Stimulated activated CD8-positive, alpha-beta memory T cell treated with anti-CD3 and anti-CD28 coated beads, Interleukin-4, amount 100 ng/mL, for 1 hour (primary cell): ENCODE measurements at places on chromosomes 12 and 14.

DNA sequence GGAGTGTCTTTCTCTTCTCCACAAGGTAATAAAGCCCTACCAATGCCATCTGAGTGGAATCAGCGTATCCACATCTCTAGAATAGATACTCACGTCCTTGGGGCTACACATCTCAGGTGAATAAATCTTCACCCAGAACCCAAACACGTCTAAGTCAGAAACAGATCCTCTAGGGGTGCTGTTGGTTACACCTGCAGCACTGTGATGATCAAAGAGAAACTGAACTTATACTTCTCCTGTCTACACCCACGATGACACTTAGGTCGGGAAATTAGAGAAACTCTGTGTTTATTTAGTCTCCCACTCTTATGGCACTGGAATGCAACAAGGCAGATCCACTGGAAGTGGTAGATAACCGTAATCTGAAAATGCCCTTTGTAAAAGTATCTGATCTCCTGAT is 46.2 kb downstream of the WIF1 start:
- no peak for DNase-seq

DNA sequence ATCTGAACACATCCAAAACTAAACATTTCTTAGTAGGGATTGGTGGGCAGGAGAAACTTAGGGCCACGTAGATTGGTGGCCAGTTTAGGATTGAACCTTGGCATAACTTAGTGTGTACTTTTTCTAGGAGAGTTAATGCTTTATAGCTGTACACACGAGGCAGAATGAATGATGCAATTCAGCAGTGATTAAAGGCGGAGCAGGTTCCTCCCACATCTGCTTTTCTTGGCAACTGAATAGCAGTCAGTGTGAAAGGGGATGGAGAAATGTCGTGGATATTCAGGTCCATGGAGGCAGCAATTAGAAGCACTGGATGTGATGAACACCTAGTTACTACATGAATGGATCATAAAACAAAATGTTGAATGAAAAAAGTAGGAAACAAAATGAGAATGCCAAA is 493.8 kb downstream of the FUT8 start:
- no peak for DNase-seq

- DNase-seq: no peak
Measured at GRCh38 chr12:52203079-52203921, 11.5 kb upstream of the KRT80 start.

GRCh38 chr12:2356601-2357125 is 303.9 kb downstream of the CACNA1C start:
- no peak for DNase-seq

DNA sequence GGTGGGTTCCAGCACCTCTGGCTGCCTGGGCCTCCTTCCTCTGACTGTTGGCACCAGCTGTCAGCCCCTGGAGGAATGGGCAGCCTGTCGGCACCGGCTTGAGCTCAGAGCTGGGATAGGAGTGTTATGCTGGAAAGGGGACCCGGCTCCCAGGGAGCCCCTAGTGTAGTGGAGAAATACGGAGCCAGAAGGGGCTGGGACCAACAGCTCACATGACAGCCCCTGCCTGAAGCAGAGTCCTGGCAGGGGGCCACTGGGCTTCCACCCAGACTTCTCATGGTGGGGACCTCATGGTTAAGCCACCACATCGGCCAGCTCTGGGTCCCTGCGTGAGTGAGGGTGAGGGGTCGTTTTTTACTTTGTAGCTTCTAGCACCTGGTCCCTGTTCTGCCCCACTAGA is 174.5 kb downstream of the TSPAN9 start:
- no peak for DNase-seq

DNA sequence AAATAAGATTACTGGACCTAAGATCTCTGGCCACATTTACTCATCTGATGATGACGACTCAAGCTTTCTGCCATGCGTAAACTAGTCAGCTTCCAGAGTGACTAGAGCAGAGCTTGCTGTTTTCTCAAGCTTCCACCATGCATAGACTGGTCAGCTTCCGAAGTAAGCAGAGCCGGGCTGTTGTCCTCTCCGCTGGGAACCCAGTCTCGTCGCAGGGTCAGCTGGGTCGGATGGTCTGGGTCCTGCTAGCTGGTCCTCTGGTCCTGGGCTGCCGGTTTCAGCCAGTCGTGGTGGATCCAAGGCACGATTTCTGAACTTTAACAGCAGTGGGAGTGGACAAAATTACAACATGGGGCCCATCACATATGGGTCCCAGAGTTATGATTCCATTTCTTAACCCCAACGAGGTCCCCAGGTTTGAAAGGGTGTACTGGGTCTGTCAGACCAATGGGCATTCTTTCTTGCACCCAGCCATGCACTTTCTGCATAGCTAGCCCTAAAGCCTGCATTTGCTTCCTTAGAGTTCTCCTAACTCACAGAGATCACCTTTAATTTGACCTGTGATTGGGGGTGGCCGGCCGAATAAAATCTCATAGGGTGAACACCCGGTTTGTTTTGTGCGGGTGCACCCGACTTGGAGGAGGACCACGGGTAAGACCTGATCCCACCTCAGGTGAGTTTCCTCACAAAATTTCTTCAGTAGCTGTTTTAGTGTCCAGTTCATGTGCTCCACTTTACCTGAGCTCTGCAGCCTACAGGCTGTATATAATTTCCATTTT is 1312.8 kb downstream of the TMEM121 start:
- DNase-seq: no peak

- DNase-seq: no peak
Measured at GRCh38 chr14:103718572-103718971, 3.0 kb downstream of the ZFYVE21 start.

DNA sequence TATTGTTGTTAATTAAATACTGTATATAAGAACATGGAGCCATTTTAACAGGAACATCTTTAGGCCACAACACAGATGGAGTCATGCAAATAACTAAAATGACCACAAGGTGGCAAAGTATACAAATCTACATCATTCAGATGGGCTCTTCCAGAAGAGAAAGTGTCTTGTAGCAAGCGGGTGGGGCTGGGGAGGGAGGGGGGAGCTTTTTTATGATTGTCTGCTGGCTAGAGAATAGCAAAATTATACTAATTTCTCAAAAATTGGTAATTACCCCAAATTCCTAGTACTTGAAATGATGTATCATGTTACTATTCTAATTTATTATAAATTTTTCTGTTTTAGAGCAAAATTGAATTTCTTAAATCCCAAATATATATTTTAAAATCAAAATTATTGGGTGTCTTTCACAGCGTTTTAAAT is 378.7 kb downstream of the PRKD1 start:
- no peak for DNase-seq

DNA sequence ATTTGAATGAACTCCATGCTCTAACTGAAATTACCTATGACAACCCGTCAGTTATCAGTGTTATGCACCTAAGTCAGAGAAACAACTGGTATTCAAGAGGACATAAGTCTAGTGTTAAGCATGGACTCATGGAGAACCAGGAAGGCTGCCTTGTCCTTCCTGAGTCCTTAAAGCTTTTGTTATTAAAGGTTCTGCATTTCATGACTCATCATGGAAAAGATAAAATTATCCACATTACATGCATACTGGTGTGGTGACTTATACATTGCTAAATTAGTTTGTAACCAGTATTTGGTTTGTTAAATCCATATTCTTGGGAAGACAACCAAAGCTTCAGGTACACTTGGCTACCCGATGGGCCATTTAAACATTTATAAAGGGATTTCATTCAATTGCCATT is 6.5 kb upstream of the OR4E1 start:
- DNase-seq: no peak

- no peak for DNase-seq
Measured at GRCh38 chr12:131893605-131894312, 663 bp upstream of the ULK1 start.

GRCh38 chr14:90303473-90303872 is 28.3 kb downstream of the NRDE2 start:
- no peak for DNase-seq

DNA sequence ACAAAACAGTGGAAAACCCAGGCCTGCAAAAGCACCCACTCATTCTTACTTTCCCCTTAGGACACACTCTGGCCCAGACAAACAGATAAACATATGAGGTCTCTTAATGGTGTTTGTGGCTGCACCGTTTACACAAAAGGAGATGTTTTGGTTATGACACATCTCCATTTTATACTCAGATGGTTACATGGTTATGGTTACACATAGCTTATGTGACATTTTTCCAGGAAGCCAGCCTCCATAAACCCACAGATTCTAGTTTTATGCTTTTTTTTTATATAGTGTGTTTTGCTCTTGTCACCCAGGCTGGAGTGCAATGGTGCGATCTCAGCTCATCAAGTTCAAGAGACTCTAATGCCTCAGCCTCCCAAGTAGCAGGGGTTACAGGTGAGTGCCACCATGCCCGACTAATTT is 3.5 kb upstream of the KLRD1 start:
- DNase-seq: no peak

DNA sequence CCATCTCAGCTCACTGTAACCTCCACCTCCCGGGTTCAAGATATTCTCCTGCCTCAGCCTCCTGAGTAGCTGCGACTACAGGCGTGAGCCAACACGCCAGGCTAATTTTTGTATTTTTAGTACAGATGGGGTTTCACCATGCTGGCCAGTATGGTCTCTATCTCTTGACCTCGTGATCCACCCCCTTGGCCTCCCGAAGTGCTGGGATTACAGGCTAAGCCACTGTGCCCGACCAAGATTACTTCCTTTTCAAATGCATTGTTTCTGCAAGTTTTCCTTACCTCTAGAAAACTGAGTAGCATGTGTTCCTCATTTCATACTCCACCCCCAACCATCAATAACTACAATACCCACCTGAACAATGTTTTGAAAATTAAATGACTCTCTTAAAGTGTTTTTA is 13.1 kb downstream of the ARF6 start:
- DNase-seq: no peak

GRCh38 chr14:106228541-106229158 is 702.3 kb downstream of the TMEM121 start:
- DNase-seq: no peak

DNA sequence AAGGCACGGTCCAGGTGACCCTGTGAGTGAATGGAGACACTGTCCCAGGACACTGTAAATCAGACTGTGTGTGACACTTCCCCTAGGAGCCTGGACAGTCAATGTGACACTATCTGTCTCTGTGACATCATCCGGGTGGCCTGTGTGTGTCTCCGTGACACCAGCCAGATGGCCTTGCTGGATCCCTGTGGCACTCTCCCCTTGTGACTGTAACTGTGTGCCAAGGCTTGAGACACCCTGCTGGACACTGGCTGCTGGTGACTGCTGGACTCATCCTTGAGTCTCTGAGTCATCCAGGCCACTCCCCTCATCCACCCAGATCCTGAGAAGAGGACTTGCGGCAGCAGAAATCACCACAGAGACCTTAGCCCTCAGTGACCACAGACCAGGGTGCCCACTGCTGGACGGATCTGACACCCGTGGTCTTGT is 51.6 kb downstream of the MVK start:
- DNase-seq: no peak

- DNase-seq: no peak
Measured at GRCh38 chr14:96554315-96554910, 52.2 kb downstream of the PAPOLA start.

DNA sequence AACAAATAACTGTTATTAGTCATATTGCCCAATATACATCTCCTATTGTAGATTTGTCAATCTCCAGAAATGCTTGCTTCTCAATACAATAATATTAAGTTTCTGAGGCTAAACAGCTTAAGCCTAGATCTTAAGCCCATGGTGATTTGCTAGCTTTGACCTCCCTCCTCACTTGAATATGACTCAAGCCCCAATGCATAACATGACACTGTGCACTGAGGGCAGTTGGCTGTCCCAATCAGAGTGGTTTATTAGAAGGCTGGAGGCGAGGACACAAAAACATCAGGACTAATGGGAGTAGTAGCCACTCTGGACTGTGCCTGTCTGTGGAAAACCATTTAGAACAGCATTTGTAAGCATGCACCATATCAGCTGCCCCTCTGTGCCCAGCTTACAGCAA is 81.1 kb upstream of the GTF2A1 start:
- DNase-seq: no peak

GRCh38 chr12:10747730-10748129 is 24.6 kb upstream of the YBX3 start:
- DNase-seq: no peak

- no peak for DNase-seq
Measured at GRCh38 chr14:102085948-102086708, 716 bp downstream of the HSP90AA1 start.

DNA sequence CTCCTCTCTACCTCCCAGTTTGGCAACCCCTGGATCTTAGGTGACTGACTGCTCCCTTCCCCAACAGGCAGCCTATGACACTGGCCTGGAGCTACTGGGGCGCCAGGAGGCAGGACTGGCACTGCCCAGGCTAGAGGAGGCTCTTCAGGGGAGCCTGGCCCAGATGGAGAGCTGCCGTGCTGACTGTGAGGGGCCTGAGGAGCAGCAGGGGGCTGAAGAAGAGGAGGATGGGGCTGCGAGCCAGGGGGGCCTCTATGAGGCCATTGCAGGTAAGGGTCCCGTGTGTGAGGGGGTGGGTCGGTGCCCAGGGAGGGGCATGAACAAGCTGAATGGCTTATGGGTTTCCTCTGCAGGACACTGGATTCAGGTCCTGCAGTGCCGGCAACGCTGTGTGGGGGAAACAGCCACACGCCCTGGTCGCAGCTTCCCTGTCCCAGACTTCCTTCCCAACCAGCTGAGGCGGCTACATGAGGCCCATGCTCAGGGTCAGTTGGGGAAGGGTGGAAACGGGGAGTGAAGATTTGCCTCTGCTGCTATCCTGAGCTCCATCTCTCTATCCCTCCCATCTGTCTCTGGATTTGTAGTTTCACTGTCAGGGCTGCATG is 2.2 kb downstream of the P3H3 start:
- no peak for DNase-seq

GRCh38 chr14:59728304-59728703 is 142.3 kb downstream of the RTN1 start:
- no peak for DNase-seq

DNA sequence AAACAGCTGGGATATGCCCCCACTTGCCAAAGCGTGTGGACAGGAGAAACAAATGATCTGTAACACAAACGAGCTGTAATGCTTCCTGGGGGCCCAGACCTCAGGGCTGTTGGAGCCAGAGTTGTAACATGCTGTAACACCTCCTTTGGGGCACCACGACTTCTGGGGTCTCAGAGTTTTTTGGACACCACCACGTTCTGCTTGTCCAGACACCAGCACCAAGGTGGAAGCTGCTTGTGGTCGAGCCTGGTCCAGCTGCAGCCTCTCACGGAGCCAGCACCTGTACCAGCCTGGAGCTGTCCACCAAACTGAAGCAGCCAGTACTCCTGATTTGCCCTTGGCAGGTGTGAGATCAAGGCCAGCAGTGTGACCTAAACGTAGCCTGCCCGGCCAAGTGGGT is 879.4 kb downstream of the SLC6A15 start:
- DNase-seq: no peak

- DNase-seq: no peak
Measured at GRCh38 chr14:67738740-67739504, 37.2 kb downstream of the RDH12 start.

DNA sequence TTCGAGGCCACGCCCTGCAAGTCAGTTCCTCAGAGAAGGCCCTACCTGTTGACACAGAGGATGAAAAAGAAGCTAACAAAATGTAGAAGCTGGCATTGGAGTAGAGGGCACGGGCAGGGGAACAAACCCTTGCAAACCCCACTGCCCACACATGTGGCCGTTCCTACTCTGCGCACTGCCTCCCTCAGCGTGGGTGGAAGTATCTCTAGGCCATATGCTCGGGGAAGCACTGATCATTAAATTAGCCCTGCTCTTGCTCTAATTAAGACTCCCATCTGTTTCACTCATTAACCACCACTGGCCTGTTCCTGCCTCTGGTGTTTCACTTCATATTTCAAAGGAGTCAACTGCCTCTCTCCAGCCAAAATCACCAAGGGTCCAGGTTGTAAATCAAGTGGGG is 201.2 kb upstream of the SFSWAP start:
- no peak for DNase-seq
